Stimulated activated CD8-positive, alpha-beta memory T cell treated with anti-CD3 and anti-CD28 coated beads, Interleukin-4, amount 100 ng/mL, for 1 hour (primary cell): ENCODE measurements at places on chromosomes 1 and 21.

- no peak for DNase-seq
Measured at GRCh38 chr1:154404511-154404931, 622 bp upstream of the IL6R start.

DNA sequence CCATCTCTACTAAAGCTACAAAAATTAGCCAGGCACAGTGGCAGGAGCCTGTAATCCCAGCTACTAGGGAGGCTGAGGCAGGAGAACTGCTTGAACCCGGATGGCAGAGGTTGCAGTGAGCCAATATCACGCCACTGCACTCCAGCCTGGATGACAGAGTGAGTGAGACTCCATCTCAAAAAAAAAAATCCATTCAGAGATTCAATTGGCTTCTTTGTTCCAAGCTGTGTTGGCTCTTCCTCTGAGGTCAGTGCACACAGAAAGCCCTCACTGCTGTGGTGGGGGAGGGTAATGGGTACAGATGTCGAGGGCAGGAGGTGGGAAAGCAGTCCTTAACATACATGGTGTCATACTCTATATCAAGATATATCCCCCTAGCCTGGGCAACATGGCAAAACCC lies 14.7 kb downstream of the TIE1 start:
- no peak for DNase-seq

- no peak for DNase-seq
Measured at GRCh38 chr1:223052931-223053330, 90.1 kb downstream of the TLR5 start.

DNA sequence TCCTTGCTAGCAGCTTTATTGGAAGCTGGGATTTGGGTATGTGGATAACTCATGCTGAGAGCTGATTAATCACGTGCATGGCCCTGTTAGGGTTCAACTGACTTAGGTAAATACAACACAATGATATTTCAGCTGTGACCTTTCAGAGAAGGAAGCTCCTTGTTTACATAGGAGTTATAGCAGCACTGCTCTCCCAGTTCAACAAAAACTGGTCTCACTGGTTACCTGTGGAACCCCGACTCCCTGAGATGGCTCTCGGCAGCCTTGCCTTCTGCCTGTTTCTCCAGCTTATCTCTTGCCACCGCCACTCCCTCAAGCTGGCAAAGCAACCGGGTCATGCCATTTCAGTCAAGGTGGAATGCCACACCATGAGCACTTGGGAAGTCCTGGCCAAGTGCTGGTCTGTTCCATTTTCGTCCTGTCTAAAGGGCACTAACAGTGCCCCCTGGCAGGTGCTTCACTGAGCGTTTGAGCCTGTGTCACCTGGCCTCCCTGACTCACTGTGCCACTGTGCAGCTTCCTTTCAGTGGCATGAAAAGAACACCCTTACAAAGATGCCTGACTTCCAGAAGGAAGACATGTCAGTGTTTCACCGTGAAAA lies 31.6 kb downstream of the DOP1B start:
- DNase-seq: no peak

- no peak for DNase-seq
Measured at GRCh38 chr1:92399076-92399475, 87.6 kb downstream of the GFI1 start.

GRCh38 chr1:227343206-227343605 lies 24.9 kb upstream of the CDC42BPA start:
- no peak for DNase-seq

DNA sequence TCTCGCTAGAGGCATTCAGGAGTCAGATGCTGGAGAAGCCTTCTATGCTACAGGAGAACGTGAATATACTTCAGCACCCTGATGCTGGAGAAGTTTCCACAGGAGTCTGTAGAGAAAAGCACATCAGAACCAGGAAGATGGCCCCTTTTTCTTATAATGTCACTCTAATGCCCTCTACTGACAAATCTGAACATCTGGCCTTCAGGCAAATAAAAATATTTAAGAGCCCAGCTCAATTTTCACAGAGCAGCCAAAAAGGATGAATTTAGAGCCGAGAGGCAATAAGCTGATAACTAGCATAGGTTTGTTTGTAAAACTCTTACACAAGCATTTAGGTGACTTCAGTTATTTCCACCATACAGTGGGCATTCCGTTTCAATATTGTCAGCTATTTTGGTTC lies 3.8 kb upstream of the RRP15 start:
- DNase-seq: no peak

DNA sequence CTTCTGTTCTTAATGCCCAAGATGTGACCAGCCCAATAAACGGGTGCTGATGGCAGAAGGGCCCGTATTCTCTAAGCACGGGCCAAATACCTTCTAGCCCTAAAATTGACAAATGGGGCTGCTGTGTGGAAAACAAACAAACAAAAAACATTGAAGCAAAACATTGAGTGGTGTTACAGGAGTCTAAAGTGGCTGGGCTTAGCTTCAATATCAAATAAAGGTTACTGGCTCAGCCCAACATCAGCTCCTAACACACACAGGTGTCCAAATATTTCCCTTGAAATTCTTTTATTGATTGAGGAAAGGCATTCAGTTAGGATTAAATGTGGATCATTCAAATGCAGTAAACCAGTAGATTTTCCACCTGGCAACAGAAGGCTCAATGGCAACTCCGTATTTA lies 13.3 kb upstream of the TTF2 start:
- DNase-seq: no peak

DNA sequence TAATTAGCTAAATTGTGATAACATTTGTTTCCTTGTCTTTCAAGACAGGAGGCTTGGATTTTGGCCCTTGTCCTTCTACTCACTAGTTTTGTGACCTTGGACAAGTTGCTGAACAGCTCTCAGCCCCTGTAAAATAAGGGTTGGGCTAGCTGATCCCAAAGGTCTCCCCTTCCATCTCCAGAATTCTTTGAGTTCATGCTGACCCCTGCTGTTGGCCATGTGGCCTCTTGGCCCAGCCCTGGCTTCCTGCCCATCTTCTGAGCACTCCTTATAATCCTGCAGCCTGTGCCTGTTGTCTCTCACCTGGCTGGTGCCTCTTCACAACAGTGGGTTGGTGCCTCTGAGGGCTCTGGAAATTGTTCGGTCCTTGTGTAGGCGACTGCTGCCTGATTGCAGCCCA lies 10.1 kb downstream of the PTGFRN start:
- DNase-seq: no peak

DNA sequence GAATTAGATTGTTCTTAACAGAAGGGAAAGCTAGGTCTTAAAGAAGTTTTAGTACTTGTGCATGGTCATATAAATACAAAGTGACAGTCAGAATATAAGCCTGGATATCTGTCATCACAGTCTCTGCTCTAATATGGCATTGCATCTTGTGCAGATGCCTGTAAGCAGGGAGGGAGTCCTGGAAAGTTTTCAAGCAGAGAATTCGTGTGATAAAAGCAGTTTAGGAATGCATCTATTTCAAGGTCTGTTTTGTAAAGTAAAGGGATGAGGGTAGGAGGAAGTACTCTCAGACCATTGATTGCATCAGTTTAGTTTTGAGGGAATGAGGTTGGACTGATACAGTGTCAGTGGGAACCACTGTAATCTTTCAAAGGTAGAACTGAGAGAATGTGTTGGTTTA lies 30.6 kb downstream of the IARS2 start:
- DNase-seq: no peak

DNA sequence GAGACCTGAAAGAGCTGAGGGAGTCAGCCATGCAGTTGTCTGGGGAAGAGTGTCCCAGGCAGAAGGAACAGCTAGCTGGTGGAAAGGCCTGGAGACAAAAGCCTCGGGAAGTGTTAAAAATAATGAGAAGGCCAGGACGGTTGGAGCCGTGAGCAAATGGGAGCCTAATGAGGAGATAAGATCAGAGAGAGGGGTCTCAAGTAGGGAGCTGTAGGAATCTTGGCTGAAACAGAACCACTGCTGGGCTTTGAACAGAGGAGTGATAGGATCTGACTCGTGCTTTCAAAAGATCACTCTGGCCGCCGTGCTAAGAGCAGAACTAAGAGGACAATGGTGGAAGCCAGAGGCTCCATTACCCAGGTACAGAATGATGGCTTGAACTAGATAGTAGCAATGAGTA lies 1.9 kb upstream of the FOXJ3 start:
- no peak for DNase-seq

DNA sequence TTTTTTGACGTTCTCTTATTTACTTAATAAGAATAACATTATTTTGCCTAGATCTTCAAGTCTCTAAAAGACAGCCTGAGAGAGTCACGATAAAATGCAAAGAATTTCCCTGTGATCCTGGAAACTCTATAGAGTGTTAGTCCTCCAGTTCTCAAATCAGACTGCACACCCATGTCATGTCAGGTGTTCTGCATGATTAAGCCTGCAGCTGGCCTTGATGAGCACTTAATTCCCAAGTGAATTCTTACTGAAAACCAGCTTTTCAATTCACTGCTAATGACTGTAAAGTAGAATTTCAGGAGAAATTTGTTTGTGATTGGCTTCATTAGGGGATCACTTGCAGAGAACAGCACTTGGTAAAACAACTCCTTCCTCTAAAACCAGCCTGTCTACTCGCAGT lies 41.9 kb downstream of the CHML start:
- DNase-seq: no peak

GRCh38 chr1:10074059-10074851 lies 41.5 kb downstream of the UBE4B start:
- peak; percentile 3 for DNase-seq
